ENCODE measurements at places on chromosomes 11 and 22.

GRCh38 chr11:77515063-77515462, 41.2 kb upstream of the PAK1 start:
- no peak for DNase-seq

- peak; percentile 75 for DNase-seq
Observed at GRCh38 chr11:118263695-118264568, at the start of gene MPZL2. TSS of gene MPZL2 (minus strand) at chr11:118264297. CDS start at chr11:118264153, 144 bp downstream.

DNA sequence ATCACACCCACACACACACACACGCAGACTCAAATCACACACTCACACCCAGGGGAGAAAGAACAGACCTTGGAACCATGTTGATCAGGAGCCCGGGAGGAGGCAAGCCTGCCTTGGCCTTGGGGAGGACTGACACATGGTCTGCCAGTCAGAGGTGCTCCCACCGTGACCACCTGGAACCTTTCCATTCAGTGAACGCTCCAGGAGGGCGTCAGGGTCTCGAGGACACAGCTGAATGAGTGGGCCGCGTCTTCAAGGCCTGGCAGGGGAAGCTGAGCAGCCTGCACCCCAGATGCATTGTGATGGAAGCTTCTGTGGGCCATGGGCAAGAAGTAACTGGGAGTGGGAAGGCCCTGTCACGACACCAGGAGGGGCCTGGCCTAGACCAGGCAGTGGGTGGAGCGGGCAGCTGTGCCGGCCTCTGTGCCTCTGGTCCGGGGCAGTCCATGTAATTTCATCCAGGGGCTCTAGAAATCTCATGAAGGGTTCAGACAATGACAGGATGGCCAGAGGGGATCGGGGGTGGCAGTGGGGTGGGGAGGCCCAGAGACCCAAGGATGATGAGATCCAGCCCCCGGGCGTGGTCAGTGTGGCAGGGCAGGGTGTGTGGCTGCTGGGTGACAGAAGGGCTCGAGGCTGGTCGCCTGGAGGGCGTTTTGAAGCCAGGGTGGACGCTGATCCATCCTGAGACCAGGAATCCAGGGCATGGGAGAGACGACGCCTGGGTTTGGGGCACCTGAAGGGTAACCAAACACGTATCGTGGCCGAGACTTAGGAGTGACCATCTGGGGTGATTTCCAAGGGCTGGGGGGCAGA, 53.7 kb downstream of the IGF2 start:
- peak; percentile 18 for DNase-seq

DNA sequence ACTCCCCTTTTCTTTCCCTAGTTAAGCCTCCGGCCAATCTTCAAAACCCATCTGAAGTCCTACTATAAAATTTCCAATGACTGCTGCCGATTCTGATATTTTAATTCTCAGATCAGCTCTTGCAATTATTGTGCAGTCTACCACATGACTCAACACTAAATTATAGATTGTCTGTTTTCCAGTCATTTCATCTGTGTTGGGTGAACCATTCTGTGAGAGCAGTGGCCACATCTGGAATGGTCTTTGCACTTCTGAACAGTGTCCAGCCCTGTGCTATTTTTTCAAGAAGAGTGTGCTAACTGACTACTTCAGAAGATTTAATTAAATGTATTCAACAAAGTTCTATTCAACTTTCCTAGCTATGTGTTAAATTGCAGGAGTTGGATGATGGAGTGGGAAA, 47.2 kb upstream of the MMP7 start:
- DNase-seq, result no peak

DNA sequence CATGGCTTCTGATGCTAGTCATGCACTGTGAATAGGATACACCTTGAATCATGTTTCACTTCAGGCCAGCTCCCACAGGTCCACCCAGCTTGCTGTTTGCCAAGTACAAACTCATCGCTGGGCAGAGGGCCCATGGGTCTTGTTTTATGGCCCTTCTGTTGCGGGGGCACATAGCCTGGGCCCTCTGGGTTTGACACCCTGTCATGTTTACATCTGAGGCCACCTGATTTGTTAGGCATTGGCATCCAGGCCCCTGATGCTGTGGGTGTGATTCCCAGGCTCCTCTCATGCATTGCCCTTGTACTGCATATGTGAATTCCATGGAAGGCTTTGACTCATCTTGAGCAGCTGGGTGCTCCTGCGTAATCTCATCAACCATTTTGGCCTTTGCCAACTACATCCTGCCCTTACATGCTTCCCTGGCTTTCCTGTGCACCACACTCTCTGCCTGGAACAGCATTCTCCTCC, 32.6 kb downstream of the PPFIBP2 start:
- DNase-seq, result no peak

DNA sequence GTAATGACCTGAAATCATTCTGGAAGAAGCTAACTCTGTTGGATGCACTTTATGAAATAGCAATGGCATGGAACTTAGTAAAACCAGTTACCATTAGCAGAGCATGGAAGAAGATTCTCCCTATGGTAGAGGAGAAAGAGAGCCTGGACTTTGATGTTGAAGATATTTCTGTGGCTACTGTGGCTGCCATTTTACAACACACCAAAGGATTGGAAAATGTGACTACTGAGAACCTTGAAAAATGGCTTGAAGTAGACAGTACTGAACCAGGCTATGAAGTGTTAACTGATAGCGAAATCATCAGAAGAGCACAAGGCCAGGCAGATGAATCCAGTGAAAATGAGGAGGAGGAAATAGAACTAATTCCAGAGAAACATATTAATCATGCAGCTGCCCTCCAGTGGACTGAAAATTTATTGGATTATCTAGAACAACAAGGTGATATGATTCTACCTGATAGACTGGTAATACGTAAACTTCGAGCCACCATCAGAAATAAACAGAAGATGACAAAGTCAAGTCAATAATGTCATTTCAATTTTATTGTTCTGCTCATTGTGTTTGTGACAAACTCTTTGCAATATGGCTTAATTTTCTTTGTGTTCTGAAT, 2.0 kb downstream of the JRKL start:
- no peak for DNase-seq

DNA sequence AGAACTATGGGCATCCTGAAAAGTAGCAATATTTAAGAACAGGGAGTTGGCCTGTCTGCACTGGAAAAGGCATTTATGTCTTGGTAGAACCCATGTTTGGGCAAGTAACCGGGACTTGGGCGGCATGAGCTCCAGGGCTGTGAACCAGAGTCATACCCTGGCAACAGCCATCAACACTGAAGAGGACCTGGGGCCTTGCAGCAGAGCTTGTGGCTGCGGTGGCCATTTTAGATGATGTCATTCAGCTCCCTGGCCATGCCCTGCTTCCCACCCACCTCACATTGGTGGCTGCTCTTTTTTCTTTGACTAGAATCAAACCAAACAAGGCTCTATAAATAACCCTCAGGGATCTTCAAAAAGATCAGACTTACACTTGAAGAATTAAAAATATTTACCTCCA, 26.6 kb downstream of the EHF start:
- DNase-seq, result no peak

- DNase-seq, result no peak
Observed at GRCh38 chr11:102430158-102430836, 22.3 kb downstream of the TMEM123 start.

DNA sequence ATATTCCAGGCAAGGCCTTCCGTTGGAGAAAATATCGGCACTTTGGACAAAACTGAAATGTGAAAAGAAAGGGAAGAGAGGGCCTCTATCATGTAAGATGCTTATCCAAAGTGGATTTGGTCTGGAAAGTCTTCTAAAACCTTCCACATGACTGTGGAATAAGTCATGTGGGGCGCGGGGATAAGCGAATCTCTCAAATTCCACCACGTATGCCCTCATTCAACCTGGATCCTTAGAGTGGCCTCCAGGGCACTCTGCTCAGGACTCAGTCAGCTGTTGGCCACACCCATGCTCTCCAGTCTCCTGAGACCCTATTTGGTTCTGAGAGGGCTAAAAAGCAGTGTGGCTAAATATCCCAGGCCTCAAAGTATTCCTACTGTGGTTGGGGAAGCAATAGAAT, 2.0 kb upstream of the TIMP3 start:
- DNase-seq, result no peak

DNA sequence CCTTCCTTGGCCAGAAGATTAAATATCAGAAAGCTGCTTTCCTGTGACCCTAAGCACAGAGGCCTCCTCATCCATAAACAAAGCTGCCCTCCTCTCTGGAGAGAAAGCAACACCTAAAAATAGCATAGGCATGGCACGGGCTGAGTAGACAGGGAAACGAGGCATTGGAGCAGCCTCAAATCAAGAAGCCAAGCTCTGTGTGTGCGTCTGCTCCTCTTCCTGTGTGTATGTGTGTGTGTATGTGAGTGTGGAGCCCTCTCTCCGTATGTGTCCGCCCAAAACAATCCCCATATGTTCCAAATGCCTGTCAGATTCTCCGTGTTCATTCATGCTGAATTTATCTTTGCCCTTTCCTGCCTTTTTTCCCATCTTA, 24.0 kb downstream of the KCNJ5 start:
- DNase-seq, result no peak

- no peak for DNase-seq
Observed at GRCh38 chr22:31241200-31241599, 29.1 kb downstream of the LIMK2 start.

- DNase-seq, result no peak
Observed at GRCh38 chr11:103368145-103368544, 258.9 kb downstream of the DYNC2H1 start.

DNA sequence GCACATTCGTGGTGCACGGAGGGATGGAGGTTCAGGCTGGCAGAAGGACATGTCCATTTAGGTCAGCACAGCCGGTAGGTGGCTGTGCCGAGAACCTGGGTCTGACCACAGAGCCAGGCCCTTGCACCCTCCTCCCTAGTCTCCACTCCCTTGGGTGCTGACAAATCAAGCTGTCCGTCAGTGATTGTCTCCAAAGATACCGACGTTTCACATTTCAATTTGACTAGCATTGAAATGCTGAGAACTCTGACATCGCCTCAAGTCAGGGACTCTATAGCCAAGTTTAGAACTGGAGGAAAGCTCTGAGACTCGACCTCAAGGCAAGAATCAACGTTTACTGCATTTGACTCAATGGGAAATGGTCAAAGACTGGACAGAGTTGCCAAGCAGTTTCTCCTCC, 1321.1 kb downstream of the TBC1D22A start:
- DNase-seq, result no peak

DNA sequence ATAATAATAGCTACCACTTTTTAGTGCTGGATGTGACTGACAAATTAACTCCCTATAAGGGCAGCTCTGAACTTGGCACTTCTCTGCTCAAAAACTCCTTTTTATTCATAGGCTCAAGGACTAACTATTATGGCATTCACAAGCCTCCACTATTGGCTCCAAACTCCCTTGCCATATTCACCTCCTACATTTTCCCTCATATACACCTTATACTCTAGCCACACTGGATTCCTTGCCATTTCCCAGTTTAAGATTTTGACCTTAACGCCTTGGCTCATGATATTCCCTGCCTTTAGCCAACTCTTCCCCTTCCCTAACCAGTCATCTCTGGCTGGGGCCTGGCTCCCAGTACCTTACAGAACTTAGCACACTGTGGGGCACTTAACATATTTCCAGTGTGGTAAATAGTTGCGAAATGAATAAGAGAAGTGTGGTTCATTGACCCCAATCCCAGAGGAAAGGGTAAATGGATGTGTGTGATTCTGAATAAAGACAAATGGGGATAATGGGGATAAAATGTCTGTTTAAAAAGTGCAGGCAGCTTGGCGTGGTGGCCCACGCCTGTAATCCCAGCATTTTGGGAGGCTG, 40.0 kb upstream of the SORL1 start:
- DNase-seq, result no peak

DNA sequence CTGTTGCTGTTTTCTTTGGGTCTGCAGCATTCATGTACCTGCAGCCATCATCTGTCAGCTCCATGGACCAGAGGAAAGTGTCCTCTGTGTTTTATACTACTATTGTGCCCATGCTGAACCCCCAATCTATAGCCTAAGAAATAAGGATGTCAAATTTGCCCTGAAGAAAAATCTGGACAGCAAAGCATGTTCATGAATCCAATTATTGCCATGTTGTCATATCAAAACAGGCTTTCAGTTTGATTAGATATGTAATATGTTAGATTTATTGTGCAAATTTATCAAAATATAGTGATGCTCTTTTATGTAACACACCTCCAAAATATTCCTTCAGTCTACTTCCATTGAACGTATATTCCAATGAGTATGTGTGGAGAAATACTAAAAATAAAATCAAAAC, 15.4 kb upstream of the OR8G1 start:
- DNase-seq, result no peak

DNA sequence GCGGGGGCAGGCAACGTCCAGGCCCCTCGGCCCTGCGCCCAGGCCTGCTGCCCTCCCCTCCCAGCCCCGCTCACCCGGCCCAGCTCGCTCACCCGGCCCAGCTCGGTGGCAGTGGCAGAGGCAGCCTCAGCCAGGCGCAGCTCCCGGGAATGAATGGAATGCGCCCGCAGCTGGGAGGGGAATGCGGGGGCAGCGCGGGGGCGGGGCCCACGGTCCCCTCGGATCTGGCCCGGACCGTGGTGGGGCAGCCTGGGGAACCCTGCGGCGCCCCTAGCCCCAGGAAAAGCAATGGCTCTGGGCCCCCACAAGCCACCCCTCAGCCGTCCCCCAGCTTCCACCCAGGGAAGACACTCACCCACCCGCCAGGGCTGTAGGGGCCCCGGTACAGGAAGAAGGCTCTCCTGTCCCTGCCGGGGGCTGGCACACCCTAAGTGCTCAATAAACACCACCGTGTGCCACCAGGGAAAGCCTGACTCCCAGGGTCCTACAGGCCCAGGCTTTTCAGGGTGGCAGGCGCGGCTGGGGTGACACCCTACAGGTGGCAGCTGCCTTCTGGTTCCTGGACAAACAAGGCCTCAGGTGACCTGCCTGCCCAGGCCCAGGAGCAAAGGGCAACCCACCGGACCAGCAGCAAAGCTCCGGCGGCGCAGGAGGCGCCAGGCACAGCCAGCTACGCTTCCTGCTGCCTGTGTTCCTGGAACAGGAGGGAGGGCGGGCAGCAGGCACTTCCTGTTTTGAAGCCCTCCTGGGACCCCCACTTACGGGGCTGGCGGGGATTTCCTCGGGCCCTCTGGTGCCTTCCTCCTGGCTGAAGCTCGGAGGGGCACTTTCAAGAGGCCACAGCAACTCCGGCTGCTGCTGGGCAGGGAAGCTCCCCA, 13.8 kb downstream of the PLXNB2 start:
- DNase-seq, result peak; percentile 81

DNA sequence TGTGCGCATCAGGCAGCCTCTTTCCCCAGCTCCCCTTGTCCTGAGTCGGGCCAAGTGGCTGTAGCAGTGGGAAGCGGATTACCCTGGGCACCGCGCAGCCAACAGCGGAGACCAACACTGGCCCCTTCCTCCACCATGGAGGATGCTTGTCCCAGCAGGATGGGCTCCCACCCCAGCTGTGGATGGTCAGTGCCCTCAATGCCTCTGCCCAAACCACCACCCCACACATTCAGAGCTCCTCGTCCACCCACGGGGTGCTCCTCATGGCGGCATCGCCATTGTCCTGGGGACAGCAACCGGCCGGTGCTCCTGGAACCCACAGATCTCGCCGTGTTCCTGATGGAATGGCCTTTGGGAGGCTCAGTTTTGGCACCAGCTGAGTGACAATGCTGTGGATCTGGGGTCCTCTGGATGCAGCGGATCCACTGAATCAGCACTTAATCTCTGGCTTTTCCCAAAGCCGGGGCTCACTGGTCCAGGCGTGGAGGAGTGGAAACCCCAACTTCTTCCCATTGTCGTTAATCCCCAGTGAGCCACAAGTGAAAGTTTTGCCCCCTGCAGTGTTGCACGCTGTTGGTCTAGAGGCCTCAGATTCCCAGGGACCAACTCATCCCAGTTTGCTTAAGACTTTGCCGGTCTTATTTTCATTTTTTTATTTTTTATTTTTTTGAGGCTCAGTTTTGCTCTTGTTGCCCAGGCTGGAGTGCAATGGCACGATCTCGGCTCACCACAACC, 4.1 kb upstream of the B4GALNT4 start:
- peak; percentile 21 for DNase-seq

GRCh38 chr11:66126808-66127555, 56.9 kb downstream of the PACS1 start:
- peak; percentile 33 for DNase-seq

GRCh38 chr22:50719814-50720300, 18.1 kb upstream of the ACR start:
- no peak for DNase-seq
